ENCODE measurements at places on chromosomes 11 and 22. TPM values are rescaled to one million over a fixed set of nuclear protein-coding genes. Genes with fewer than 3 reads are reported as not detected.

The KRTAP5-9 gene
- total RNA-seq = not detected

The TMEM191B gene
- total RNA-seq = 5.2 TPM

The TBX10 gene
- not detected for total RNA-seq

The APOL4 gene
- total RNA-seq = 6.5 TPM

The PEX16 gene
- 49.4 TPM for total RNA-seq

The DRAP1 gene
- total RNA-seq = 259 TPM

The SLC35F2 gene
- 5.3 TPM for total RNA-seq

The SCGB1C1 gene
- total RNA-seq = not detected

The UBASH3B gene
- total RNA-seq = 44.8 TPM

The SYT13 gene
- not detected for total RNA-seq

The PKDREJ gene
- not detected for total RNA-seq

The TMEM191C gene
- 5.1 TPM for total RNA-seq

The SHANK3 gene
- total RNA-seq = not detected

The OR4A16 gene
- not detected for total RNA-seq

The DGCR6 gene
- total RNA-seq = 2.8 TPM

The AKIP1 gene
- 21.8 TPM for total RNA-seq

The P2RX6 gene
- total RNA-seq = 0.82 TPM

The PHLDA2 gene
- total RNA-seq = 0.55 TPM

The TEX54 gene
- total RNA-seq = not detected

The RFPL3 gene
- not detected for total RNA-seq

The BCR gene
- total RNA-seq = 36.2 TPM

The NRIP3 gene
- 1.4 TPM for total RNA-seq

The AMBRA1 gene
- total RNA-seq = 40.5 TPM

The C11orf42 gene
- total RNA-seq = not detected

The KCNE3 gene
- 0.23 TPM for total RNA-seq

The MPEG1 gene
- 2.0 TPM for total RNA-seq

The BLID gene
- not detected for total RNA-seq

The LMO1 gene
- total RNA-seq = not detected

The SLC22A6 gene
- total RNA-seq = not detected

The GRM5 gene
- not detected for total RNA-seq

The ZFTA gene
- 4.7 TPM for total RNA-seq

The SPDYC gene
- not detected for total RNA-seq

The NOX4 gene
- not detected for total RNA-seq

The LRP4 gene
- total RNA-seq = 0.06 TPM

The FUT4 gene
- 6.7 TPM for total RNA-seq

The ABCC8 gene
- total RNA-seq = not detected

The SLC29A2 gene
- 12.1 TPM for total RNA-seq

The NLRP6 gene
- 32.1 TPM for total RNA-seq

The KCNJ4 gene
- total RNA-seq = not detected

The BDNF gene
- not detected for total RNA-seq

The RAG1 gene
- total RNA-seq = 0.14 TPM

The HYLS1 gene
- 9.6 TPM for total RNA-seq

The MMP13 gene
- total RNA-seq = not detected

The FAM181B gene
- not detected for total RNA-seq

The CST6 gene
- not detected for total RNA-seq

The CRYBA4 gene
- not detected for total RNA-seq

The SERHL2 gene
- 2.2 TPM for total RNA-seq

The CEND1 gene
- total RNA-seq = 0.37 TPM

The DNAJB7 gene
- not detected for total RNA-seq

The PKP3 gene
- 0.30 TPM for total RNA-seq

All from activated naive CD8-positive, alpha-beta T cell treated with anti-CD3 and anti-CD28 coated beads, Interleukin-2, amount 10 ng/mL, durations not matched to agents 7 days and 5 days (primary cell).